ENCODE measurements at places on chromosomes 1 and 21.

DNA sequence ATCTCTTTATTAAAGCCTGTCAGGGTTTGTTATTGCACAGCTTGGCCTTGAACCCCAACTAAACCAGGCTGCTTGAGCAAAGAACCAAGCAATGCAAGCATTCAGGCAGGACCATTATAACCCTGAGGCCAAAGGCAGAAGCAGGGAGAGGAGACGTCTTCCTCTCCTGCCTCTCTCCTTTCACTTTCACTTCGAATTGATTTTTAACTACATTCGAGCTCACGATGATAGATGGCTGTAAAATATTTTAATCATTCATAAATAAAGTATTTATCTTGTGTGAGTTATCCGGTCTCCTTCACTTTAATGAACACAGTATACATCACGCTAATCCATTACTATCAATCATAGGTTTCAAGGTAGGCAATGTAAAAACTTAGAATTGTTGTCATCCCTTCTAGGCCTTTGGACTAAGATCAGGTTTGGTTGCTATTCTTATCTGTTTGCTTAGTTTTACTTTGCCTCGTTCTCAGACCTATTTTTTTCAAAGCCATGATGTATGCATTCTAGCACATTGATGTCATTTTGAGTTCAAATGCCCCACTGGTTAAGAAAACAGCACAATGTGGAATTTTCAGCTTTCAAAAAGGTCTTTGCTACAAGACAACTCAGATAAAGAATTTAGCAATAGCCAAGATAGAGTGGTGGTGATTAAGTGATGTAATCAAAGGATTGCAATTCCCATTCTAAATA, 480.2 kb upstream of the RUNX1 start:
- peak; percentile 42 for ATAC-seq

DNA sequence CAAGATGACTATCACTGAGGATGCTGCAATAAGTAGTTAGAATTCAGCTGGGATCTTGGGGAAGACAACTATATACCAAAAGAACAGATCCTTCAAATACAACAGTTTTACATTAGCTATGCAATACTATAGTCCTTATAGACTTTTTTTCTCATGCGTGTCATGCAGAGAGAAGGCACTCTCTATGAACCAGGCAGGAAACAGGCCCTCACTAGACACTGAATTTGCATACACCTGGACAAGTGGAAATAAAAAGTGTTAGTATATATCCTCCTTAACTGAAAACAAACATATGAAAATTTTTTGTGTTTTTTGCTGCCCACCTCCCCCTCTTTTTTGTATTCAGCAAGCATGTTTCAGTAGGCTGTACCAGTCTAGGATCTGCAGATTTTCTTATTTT, 29.9 kb downstream of the TMCO1 start:
- no peak for ATAC-seq

DNA sequence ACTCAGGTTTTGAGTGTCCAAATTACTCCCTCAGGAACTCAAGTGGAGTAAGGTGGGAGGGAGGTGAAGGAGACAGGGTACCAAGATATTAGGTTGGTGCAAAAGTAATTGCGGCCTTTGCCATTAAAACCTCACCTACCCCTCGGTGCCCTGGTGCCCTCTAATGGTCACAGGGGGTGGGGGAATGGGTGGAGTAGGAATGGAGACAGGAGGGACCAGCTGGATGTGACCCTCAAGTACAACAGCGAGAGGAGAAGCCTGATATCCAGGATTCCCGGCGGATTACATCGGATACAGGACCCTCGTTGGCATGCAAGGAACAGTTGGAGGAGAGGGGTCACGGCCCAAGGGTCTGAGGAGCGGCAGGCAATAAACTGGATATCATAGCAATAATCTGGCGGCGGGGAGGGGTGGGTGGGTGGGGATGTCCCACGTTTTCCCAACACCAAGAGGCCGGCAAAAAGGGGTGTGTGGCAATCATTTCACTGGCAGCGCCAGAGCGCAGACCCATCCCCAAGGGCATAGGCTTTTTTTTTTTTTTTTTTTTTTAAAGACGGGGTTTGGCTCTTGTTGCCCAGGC, 4.3 kb upstream of the ZBTB7B start:
- ATAC-seq: no peak

GRCh38 chr1:176880955-176881595, 283.4 kb downstream of the ASTN1 start:
- no peak for ATAC-seq

DNA sequence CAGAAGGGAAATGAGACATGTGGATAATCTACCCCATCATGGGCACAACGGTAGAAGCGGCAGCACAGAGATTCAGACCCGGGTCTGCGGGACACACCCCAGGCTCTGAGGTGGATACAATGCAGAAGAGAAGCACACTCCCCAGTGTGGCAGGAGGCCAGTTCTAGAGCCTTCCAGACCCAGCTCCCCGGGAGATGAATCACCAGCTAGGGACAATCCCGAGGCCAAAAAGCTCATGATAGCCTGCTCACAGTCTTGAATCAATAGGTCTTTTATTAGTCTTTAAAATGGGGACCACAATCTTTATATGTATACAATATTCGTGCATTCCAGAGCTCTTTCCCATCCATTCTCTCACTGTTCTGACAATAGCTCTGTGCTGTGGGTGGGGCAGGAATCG, 57.3 kb upstream of the DIRAS3 start:
- ATAC-seq: no peak

DNA sequence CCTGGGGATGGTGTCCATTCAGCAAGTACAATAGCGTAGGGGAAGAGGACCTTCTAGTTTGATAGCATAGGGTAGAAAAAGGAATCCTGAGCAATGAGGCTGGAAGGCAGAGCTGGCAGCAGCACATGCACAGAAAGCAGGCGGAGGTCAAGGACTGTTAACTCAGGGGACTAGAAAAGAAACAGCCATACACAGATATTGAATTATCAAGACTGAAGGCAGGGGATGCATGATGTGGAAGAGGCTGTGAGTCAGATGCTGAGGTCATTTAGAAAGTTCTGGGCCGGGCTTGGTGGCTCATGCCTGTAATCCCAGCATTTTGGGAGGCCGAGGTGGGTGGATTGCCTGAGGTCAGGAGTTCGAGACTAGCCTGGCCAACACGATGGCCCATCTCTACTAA, 65.6 kb downstream of the OPTC start:
- ATAC-seq: peak; percentile 43

GRCh38 chr1:68820151-68820550, 323.3 kb upstream of the DEPDC1 start:
- ATAC-seq: no peak

Measured in activated T-helper 17 cell treated with anti-CD3 and anti-CD28 coated beads, Interleukin-2, amount 50 U/mL, for 72 hours (primary cell).